Mucosa of gallbladder (tissue), 1 donor: ENCODE measurements at places on chromosomes 6 and 20. TPM values are rescaled to one million over a fixed set of nuclear protein-coding genes. Genes with fewer than 3 reads are reported as not detected.

The PPIL6 gene
- 2.6 TPM for total RNA-seq

The SEMG1 gene
- 1.1 TPM for total RNA-seq

The SPINT3 gene
- not detected for total RNA-seq

The SCP2D1 gene
- total RNA-seq, result not detected

The SLC22A7 gene
- total RNA-seq, result 0.37 TPM

The AIG1 gene
- 81.4 TPM for total RNA-seq

The TFAP2D gene
- total RNA-seq, result not detected

The CDH4 gene
- 3.5 TPM for total RNA-seq

The LY6G6C gene
- not detected for total RNA-seq

The PHACTR1 gene
- 14.6 TPM for total RNA-seq

The TMEM63B gene
- 71.8 TPM for total RNA-seq

The BPI gene
- total RNA-seq, result 0.72 TPM

The HLA-DRB5 gene
- 48.0 TPM for total RNA-seq

The SOX18 gene
- 30.1 TPM for total RNA-seq

The LAMA5 gene
- total RNA-seq, result 298 TPM

The RAET1L gene
- not detected for total RNA-seq

The SLC17A2 gene
- total RNA-seq, result not detected

The CGA gene
- total RNA-seq, result not detected

The GABRR1 gene
- not detected for total RNA-seq

The GSTA1 gene
- 382 TPM for total RNA-seq

The STX11 gene
- 2.9 TPM for total RNA-seq

The BANF2 gene
- not detected for total RNA-seq

The CNR1 gene
- total RNA-seq, result 3.7 TPM

The PRSS35 gene
- total RNA-seq, result 2.8 TPM

The METTL24 gene
- 15.7 TPM for total RNA-seq

The SLA2 gene
- 2.0 TPM for total RNA-seq

The MMP24 gene
- total RNA-seq, result 1.6 TPM
